ENCODE measurements at places on chromosomes 2 and 18. TPM values are rescaled to one million over a fixed set of nuclear protein-coding genes. Genes with fewer than 3 reads are reported as not detected.

DNA sequence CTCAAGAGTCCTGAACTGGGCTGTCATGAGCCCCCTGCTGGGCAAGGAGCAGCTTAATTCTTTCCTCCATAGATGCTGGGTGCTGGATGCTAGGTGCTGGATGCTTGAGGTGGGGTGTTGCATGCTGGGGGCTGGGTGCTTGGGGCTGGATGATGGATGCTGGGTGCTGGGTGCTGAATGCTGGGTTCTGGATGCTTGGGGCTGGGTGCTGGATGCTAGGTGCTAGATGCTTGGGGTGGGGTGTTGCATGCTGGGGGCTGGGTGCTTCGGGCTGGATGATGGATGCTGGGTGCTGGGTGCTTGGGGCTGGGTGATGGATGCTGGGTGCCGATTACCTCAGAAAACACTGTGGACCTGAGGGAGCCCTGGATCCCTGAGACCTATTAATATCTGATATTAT lies 837.7 kb downstream of the GALR1 start:
- DNase-seq = no peak

DNA sequence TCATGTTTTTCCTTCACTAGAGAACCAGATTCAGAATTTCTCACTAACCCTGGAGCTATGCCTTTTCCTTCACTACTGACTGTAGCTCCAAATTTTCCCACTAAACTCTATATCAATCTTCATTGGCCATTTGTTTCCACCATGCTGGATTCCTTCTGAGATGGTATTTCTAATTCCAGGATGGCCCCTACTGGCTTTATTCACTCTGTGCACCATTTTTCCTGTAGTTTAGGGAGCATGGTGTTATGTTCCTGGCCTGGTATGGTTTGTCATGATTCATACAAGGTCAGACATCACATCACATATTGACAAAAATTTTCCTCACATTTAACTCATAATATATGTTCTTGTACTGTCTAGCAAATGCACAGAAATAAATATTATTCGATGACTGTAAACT lies 229.2 kb upstream of the TFPI start:
- no peak for DNase-seq

ALPP gene
- not detected for polyA plus RNA-seq

- no peak for DNase-seq
Measured at GRCh38 chr2:235027558-235028214, 75.9 kb downstream of the SH3BP4 start.

GRCh38 chr2:88680266-88680902 lies 11.1 kb upstream of the RPIA start:
- DNase-seq = no peak

DNA sequence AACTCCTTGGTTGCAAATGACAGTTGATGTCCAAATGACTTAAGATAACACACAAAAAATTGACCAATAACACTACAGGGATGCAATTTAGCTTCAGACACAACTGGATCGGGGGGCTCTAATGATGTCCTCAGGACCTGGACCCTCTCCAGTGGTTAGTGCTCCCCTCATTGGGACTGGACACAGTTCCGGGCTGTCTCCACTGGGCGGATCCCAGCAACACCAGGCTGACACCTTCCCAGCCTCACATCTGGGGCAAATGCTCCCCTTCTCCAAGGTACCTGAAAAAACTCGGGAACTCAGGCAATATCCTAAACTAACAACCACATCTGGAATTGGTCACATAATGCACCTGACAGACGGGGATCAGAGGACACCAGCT lies 48.7 kb downstream of the PSMG2 start:
- DNase-seq = no peak

- no peak for DNase-seq
Measured at GRCh38 chr2:231393149-231394131, 2.1 kb upstream of the B3GNT7 start.

GRCh38 chr18:23849141-23849540 lies 159.9 kb downstream of the LAMA3 start:
- DNase-seq = no peak

- peak; percentile 77 for DNase-seq
Measured at GRCh38 chr18:63236921-63237846, 82.4 kb downstream of the BCL2 start.

- no peak for DNase-seq
Measured at GRCh38 chr2:184685999-184686841, 87.9 kb downstream of the ZNF804A start.

DNA sequence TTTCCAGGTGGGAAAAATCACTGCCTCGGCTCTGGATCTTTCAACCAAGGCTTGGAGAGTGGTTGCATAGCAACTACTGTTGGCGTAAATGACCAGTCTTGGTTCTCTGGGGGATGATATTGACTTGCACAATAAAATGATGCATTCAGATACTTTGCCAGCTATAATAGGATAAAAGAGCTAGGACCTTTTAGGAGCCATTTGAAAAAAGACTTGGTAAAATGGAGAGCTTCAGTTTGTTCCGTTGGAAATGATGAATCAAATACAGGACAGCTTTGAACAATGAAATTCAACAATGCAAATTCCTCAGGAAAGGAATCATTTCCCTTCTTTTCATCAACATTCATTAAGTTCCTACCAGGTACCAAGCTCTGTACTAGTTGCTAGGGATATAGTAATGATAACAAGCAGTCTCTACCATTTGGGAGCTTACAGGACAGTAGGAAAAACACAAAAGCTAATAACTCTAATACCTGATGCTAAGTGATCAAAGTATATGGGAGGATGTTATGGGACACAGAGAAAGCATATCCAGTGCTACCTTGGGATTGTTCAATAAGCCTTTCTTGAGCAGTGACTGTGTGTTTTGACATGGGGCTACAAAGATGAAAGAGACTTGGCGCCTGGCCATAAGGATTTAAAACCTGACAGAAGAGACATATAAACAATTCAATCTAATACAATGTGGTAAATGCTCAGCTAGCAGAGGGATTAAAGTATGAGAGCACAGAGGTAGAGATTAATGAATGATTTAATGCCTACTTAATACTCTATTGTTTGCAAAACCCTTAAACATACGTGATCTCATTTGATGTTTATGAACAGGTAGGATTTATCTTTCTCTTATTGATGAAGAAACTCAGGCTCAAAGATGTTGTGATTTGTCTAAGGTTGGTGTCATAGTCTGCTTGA lies 110.7 kb downstream of the QPCT start:
- DNase-seq = no peak
